ENCODE measurements at places on chromosomes 1 and 21. TPM values are rescaled to one million over a fixed set of nuclear protein-coding genes. Genes with fewer than 3 reads are reported as not detected.

DNA sequence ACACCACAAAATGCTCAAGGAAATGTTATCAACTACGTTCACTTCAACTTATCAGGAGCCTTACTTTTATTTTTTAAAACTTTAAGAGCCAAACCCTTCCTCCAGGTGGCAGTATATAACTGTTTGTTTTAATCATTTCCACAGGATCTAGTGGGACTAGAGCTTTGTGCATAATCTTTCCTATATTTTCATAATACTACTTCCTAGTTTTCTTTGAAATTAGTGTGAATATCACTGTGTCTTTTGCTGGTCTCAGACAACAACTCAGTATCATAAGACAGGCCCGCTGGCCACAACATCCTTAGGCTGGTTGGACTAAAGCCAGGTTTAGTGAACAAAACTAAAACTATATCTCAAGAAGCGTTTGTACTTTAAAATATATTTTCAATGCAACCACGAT, 145.5 kb downstream of the TIAM1 start:
- DNase-seq = peak; percentile 63

PTGFR gene
- 4.8 TPM for total RNA-seq

- peak; percentile 69 for DNase-seq
Observed at GRCh38 chr1:37602750-37603694, 7.3 kb upstream of the GNL2 start.

DNA sequence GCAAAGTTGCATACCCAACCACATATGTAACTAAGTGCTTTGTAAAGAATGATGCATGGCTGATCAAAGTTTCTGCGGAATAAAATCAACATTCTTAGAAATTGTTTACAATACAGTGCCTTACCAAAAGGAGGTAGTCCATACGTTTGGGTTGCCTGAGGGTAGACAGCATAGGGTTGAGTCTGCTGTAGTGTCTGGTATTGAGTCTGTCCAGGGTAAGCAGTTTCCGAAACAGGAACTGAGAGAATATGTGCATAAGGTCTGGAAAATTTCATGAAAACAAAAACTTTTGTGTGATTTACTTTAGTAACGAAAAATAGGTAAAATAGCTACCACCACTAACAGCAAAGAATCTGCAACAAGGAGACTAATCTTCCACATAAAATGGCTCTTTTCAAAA, 53.0 kb downstream of the EYA3 start:
- DNase-seq = no peak

- no peak for DNase-seq
Observed at GRCh38 chr1:206512058-206512850, 4.9 kb downstream of the RASSF5 start.

DNA sequence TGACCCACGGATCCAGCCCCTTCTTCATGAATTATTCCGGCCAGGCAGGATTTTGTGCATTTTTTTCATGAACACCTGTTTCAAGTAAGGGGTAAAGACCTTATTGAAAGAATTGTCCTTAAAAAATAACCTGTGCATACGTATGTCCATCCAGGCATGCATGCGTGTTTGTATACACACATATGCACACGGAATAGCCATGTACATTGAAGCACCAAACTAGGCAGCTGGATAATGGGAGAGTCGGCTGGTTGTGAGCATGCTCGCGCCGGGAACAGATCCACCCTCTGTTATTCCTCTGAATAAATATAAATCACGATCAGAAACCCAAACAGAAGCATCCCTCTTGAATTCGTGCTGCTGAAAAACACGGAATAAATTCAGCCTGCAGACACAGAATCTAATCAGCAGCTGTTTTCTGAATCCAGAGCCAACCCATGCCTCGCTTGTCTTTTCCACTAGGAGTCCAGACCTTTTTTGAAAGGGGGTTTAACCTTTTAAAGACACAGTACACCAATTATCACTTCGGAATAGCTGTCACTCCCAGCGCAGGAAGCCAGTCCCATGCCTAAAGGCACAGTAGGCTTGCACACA, at the start of gene HIVEP3:
Gene HIVEP3, minus strand, starts transcription at position 473 of the 594 bp plus-strand sequence.
- DNase-seq = no peak

ZNF644 gene
- 78.7 TPM for total RNA-seq

Data from hepatocyte (in vitro differentiated cells).